Lower lobe of right lung (tissue), 2 donors: ENCODE measurements at places on chromosomes 11 and 22. TPM values are rescaled to one million over a fixed set of nuclear protein-coding genes. Genes with fewer than 3 reads are reported as not detected.

The CD6 gene
- total RNA-seq, result 6.1 TPM

The FLRT1 gene
- not detected for total RNA-seq

The IGLL1 gene
- total RNA-seq, result not detected

The CCDC86 gene
- total RNA-seq, result 12.6 TPM

The C11orf16 gene
- 5.4 TPM for total RNA-seq

The PANX2 gene
- total RNA-seq, result 2.5 TPM

The KRTAP5-11 gene
- total RNA-seq, result not detected

The OR4A16 gene
- not detected for total RNA-seq

DNA sequence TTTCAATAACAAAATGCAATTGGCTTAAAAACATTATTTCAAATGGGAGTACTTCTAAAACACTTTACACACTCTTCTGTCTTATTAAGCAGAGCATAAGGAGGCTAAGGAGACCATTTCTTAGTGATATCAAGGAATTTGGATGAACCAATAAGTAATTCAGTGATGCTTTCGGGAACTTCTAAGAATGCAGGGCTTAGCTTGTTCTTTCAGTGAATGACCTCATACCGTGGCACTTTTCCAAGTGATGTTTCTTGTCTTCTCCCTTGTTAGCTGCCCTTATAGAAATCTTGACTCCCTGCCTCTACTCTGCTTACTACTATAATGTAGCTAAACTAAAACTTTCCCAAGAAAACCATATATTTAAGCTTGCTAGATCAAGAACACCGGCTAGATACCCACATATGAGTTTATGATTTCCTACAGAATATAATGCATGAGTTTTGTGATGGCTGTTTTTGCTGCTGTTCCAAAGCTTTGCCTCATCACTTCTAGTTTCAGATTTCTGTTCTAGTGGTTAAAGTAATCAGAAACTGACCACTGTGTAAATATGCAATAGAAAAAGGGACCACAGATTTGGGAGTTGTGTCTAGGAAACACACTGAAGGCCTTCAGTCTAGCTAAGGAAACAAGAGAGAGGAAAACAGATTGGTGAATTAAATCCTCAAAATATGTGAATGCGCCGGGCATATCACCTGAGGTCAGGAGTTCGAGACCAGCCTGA is 37.5 kb upstream of the STK33 start:
- no peaks in the 10 kb centered on the region for H3K27me3 ChIP-seq
- peaks cover 23% of the 10 kb centered on the region for H3K36me3 ChIP-seq
- no peak for DNase-seq
- no peaks in the 10 kb centered on the region for H3K4me1 ChIP-seq
- H3K27ac ChIP-seq, result no peak overlapping the region

DNA sequence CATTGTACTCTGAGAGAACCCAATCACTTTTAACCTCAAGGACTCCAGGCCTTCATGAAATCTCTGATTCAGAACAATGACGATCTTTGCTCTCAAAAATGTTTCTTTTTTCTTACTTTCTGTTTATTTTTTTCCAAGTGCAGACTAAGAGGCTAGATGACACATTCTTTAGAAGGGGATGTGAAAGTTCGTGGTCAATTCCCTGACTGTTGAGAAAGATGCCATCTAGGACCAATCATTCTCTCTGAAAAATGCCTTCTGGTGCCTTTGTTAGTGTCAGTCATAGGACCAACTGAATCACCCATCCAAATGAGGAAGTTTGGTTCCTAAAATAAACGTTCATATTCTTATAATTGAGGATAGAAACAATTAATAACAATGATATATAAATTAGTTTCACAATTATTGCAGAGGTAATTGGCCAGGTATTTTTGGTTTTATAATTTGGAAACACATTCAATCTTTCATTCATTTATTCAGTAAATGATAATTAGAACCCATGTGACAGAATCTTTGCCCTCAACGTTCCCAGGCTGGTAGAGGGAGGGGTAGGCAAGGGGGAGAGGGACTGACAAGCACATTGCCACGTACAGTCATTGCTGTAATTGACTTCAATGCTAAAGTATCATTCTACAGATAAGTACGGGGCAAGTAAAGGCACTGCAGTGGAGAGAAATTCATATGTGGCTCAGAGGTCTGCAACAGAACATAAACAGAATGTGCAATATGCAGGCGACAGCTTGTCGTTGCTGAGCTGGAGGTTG is 333.4 kb upstream of the MPPED2 start:
- no peaks in the 10 kb centered on the region for H3K4me1 ChIP-seq
- H3K36me3 ChIP-seq, result no peaks in the 10 kb centered on the region
- H3K4me3 ChIP-seq, result no peak overlapping the region
- H3K27me3 ChIP-seq, result no peaks in the 10 kb centered on the region

GRCh38 chr22:46635756-46636155 is 15.6 kb downstream of the GRAMD4 start:
- peaks cover 8% of the 10 kb centered on the region for H3K36me3 ChIP-seq
- no peak overlapping the region for H3K27ac ChIP-seq
- H3K4me1 ChIP-seq, result peaks cover 12% of the 10 kb centered on the region

GRCh38 chr11:108568195-108568858 is 25.2 kb downstream of the EXPH5 start:
- H3K4me1 ChIP-seq, result peaks cover 11% of the 10 kb centered on the region
- no peaks in the 10 kb centered on the region for H3K36me3 ChIP-seq
- no peaks in the 10 kb centered on the region for H3K27me3 ChIP-seq
- no peak for DNase-seq
- no peak overlapping the region for H3K27ac ChIP-seq

- H3K27me3 ChIP-seq, result no peaks in the 10 kb centered on the region
- H3K36me3 ChIP-seq, result no peaks in the 10 kb centered on the region
- H3K4me3 ChIP-seq, result no peak overlapping the region
- no peak for DNase-seq
These were observed 50.3 kb downstream of the LARGE1 start for GRCh38 chr22:33869946-33870345.

GRCh38 chr11:122209619-122210366 is 93.8 kb upstream of the BLID start:
- peaks cover 37% of the 10 kb centered on the region for H3K4me1 ChIP-seq
- no peak for DNase-seq
- H3K4me3 ChIP-seq, result no peak overlapping the region
- no peaks in the 10 kb centered on the region for H3K36me3 ChIP-seq
- H3K27me3 ChIP-seq, result no peaks in the 10 kb centered on the region
- H3K27ac ChIP-seq, result no peak overlapping the region

DNA sequence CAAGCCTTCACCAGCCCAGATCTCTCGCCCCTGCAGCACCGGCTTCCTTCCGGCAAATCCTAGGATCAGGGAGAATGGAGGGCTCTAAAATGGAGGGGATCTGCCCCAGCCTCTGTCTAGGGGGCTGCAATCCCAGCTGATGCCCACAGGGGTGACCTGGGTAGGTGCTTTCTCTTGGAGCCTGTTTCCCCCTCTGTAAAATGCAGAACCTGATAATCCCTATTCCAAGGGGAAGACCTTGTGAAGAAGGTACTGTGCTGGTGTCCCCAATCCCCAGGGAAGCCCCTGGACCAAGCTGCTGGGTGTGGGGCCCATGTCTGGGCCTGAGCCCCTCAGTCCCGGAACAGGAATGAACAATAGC is 2.8 kb downstream of the EMID1 start:
- H3K27ac ChIP-seq, result no peak overlapping the region
- no peak for DNase-seq
- peaks cover 25% of the 10 kb centered on the region for H3K4me1 ChIP-seq
- no peak overlapping the region for H3K4me3 ChIP-seq
- H3K36me3 ChIP-seq, result no peaks in the 10 kb centered on the region
- no peaks in the 10 kb centered on the region for H3K27me3 ChIP-seq

GRCh38 chr22:49082451-49082850 is 745.2 kb downstream of the BRD1 start:
- H3K27ac ChIP-seq, result no peak overlapping the region
- no peaks in the 10 kb centered on the region for H3K4me1 ChIP-seq
- no peak overlapping the region for H3K4me3 ChIP-seq
- H3K27me3 ChIP-seq, result peaks cover 19% of the 10 kb centered on the region

DNA sequence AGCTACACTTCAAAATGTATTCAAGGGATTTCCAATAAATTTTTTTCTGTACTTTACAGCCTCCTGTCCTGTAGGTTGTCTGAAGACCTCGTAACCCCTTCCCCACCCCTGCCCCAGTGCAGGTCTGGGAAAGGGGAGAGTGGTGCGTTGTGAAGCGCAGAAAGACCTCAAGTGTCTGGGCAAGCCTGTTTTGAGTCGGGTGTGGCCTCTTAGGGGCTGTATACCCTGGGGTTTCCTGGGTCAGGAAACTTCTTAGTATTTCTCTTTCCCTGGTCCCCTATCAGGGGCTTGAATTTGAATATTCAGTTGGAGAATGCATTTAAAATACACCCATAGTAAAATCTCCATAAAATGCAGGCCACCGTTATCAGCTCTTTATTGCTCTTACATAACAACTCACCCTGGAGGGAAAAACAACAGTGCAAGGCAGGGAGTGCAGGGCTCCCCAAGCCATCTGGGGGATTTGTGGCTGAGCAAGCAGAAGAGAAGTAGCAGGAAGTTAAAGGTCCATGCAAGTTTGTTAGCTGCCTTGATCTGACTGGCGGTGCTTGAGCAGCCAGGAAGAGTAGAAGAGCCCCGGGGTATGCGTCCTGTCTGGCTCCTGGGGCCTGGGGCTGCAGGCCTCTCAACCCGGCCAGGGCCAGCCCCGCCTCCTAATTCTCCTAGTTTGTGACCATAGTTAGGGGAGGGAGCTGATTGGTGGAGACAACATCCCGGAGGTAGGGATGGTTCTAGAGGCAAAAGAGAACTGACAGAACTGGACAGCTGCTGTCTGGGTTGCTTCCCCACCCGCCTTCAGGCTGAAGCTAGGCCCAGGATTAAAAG is 25.7 kb downstream of the ARHGAP1 start:
- no peak for DNase-seq
- peaks cover 53% of the 10 kb centered on the region for H3K4me1 ChIP-seq
- peak overlapping the region; percentile 79 for H3K27ac ChIP-seq
- no peak overlapping the region for H3K4me3 ChIP-seq
